CD4-positive, CD25-positive, alpha-beta regulatory T cell (primary cell): ENCODE measurements at places on chromosomes 11 and 22. TPM values are rescaled to one million over a fixed set of nuclear protein-coding genes. Genes with fewer than 3 reads are reported as not detected.

Gene SLC43A1
- total RNA-seq = 12.8 TPM

Gene PNPLA5
- total RNA-seq = not detected

Gene PLEKHB1
- total RNA-seq = 21.3 TPM

Gene CDKN1C
- 4.1 TPM for total RNA-seq

Gene CHST1
- 0.47 TPM for total RNA-seq

Gene TEAD1
- total RNA-seq = 0.30 TPM

Gene PHLDA2
- total RNA-seq = 1.3 TPM

Gene OR51E2
- not detected for total RNA-seq

Gene LRRC10B
- not detected for total RNA-seq

Gene GDPD4
- total RNA-seq = not detected

Gene TRPM5
- total RNA-seq = 0.17 TPM

Gene ART1
- not detected for total RNA-seq

Gene OR2D2
- not detected for total RNA-seq

Gene NXPE1
- not detected for total RNA-seq

Gene DDI1
- not detected for total RNA-seq

Gene NTM
- total RNA-seq = not detected

Gene JHY
- total RNA-seq = 1.9 TPM

Gene KRTAP5-11
- total RNA-seq = not detected

Gene TIMM10
- 21.2 TPM for total RNA-seq

Gene TBX10
- not detected for total RNA-seq

Gene CECR2
- total RNA-seq = not detected

Gene H19
- total RNA-seq = 0.25 TPM

Gene OR52I2
- not detected for total RNA-seq

Gene HPS5
- total RNA-seq = 13.0 TPM

Gene KRTAP5-8
- total RNA-seq = 0.35 TPM

Gene ESAM
- total RNA-seq = 3.0 TPM

Gene KDM4D
- 0.25 TPM for total RNA-seq

Gene CCDC90B
- total RNA-seq = 35.9 TPM

Gene NDUFS8
- 66.6 TPM for total RNA-seq

Gene CAT
- total RNA-seq = 26.8 TPM

Gene OR5A1
- not detected for total RNA-seq

Gene SMTNL1
- not detected for total RNA-seq

Gene MRGPRE
- not detected for total RNA-seq

Gene GSTT2B
- not detected for total RNA-seq

Gene MRGPRX3
- not detected for total RNA-seq

Gene OR5M11
- not detected for total RNA-seq

Gene SLC22A12
- total RNA-seq = not detected

Gene LINC01488
- total RNA-seq = not detected

Gene DEPDC7
- 0.64 TPM for total RNA-seq

Gene ARHGAP8
- total RNA-seq = 2.6 TPM

Gene WNT7B
- total RNA-seq = not detected

Gene HEPHL1
- not detected for total RNA-seq

Gene LGALS12
- total RNA-seq = 0.94 TPM
